ENCODE measurements at places on chromosomes 11 and 22.

- DNase-seq, result no peak
These were observed 21.5 kb downstream of the MTCH2 start for GRCh38 chr11:47620836-47621378.

DNA sequence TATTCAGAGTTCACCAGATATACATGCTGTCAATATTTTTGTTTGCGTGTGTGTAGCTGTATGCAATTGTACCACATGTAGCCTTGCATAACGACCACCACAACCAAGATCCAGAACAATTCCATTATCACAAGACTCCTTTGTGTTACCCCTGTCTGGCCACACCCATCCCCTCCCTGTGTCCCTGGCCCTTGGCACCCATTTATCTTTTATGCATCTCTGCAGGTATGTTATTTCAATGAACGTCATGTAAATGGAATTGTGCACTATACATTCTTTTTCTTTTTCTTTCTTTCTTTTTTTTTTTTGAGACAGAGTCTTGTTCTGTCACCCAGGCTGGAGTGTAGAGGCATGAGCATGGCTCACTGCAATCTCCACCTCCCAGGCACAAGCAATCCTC, 9.7 kb upstream of the PAFAH1B2 start:
- DNase-seq, result no peak

DNA sequence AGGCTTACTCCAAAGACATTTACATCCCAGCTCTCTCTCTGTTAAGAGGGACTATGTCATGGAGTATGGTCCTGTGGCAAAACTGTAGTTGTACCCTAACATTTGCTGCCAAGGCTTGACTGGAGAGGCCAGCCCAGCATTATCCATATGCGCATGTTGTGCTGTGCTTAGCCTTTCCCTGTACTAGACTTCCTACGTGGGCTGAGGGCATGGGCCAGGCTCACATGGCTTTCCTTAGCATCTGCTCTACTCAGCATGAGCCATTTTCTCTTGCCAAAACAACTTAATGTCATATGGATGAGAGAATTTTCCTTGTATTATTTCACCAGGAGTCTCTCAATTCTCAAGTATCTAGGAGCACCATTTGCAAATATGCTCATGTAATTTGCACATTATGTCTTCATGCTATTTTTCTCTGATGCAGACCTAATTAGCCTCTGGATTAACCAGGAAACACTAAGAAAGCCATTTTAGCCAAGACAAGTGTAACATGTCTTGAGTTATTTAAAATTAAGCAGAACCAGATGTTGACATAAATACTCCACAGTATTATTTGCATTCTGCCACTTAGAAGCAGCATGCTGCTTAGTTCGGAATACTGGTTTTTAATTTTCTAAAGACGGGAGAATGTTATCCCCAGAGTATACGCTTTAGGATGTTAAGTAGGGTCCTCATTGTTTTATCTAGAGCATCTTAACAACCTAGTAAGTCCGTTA, 71.7 kb upstream of the FAR1 start:
- DNase-seq, result no peak

GRCh38 chr22:44390613-44390970, 77.8 kb upstream of the SHISAL1 start:
- no peak for DNase-seq

- DNase-seq, result no peak
These were observed 52.2 kb downstream of the HORMAD2 start for GRCh38 chr22:30132290-30132996.

DNA sequence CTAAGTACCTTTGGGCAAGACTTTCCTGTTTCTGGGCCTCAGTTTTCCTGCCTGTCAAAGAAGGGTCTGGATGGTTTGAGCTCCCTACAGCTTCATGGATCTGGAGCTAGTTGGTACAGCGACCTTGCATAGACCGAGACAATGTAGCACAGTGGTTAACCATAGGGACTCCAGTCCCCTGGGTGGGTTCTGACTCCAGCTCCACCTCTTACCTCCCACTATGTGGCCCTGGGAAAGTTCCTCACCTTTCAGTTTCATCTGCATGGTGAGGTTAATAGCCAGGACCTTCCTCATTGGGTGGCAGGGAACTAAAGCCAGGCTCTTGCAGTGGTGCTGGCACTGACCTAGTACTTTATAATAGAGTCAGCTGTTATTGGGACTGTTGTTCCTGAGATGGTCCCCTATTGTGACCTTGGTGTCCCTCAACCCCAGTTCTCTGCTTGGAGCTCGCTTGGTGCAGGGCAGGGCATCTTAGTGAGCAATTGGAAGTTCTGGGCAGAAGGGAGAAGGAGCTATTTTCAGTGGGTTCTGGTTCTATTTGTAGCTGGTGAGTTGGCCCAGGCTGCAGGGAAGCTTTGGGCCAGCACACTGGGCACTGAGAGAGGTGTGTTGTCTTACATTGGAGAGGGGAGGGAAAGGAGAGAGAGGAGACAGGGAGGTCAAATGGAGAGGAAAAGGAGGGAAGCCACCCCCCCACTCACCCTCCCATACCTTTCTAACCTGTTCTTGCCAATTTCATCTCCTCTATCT, 10.7 kb upstream of the MTMR3 start:
- DNase-seq, result peak; percentile 3

- no peak for DNase-seq
These were observed 92.9 kb upstream of the RCN1 start for GRCh38 chr11:31997955-31998354.
